ENCODE measurements at places on chromosomes 3 and 15. TPM values are rescaled to one million over a fixed set of nuclear protein-coding genes. Genes with fewer than 3 reads are reported as not detected.

CNTN3 gene
- total RNA-seq, result 5.3 TPM

GPX1 gene
- 235 TPM for total RNA-seq

CCR1 gene
- total RNA-seq, result 0.57 TPM

- no peaks in the 10 kb centered on the region for H3K4me1 ChIP-seq
- DNase-seq, result no peak
- no peaks in the 10 kb centered on the region for H3K36me3 ChIP-seq
- H3K27me3 ChIP-seq, result no peaks in the 10 kb centered on the region
- no peak overlapping the region for H3K4me3 ChIP-seq
Observed at GRCh38 chr15:60975952-60976351, 253.2 kb downstream of the RORA start.

- no peak for DNase-seq
- no peaks in the 10 kb centered on the region for H3K36me3 ChIP-seq
- H3K27ac ChIP-seq, result no peak overlapping the region
- H3K27me3 ChIP-seq, result no peaks in the 10 kb centered on the region
- H3K4me1 ChIP-seq, result no peaks in the 10 kb centered on the region
Observed at GRCh38 chr3:122004107-122004506, 17.9 kb downstream of the ILDR1 start.

DNA sequence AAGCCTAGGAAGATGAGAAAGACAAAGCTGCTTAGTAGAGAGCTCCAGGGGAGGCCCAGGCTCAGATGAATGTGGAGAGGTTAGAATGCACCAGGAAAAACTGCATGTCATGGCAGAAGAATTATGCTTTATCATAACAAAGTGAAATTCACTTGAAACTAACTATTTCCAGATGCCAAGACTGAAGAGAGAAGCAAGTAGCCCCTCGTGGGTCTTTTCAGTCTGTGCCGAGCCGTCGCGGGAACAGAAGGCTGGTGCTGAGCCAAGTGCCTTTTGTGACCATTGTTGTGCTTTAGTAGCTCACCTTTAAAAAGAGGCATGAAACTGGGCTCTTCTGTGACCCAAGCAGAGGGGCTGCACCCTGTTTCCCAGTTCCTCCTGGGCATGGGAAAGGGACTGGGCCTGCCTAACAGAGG, 73.2 kb downstream of the CHDH start:
- no peak overlapping the region for H3K27ac ChIP-seq
- DNase-seq, result no peak
- no peak overlapping the region for H3K4me3 ChIP-seq
- no peaks in the 10 kb centered on the region for H3K4me1 ChIP-seq
- no peaks in the 10 kb centered on the region for H3K36me3 ChIP-seq

DNA sequence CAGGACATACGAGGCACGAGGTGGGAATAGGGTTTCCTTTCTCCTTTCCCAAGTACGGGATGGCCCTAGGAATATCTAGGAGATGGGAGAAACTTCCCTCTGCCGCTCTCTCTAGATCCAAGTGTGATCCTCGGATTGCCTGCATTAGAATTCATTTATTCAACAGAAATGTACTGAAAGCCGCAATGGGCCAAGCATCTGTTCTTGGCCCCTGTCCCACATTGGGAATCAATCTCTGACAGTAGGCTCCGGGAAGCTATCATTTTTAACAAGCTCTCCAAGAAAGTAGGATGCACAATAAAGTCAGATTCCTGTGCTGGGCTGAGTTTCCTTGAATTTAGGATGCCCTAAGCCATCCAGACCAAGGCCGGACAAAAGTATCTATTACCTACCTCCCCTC, 37.2 kb upstream of the CA12 start:
- H3K27ac ChIP-seq, result no peak overlapping the region
- no peak for DNase-seq
- H3K27me3 ChIP-seq, result no peaks in the 10 kb centered on the region

GRCh38 chr3:109570408-109570807, 233.1 kb upstream of the DPPA4 start:
- H3K36me3 ChIP-seq, result no peaks in the 10 kb centered on the region
- H3K27ac ChIP-seq, result no peak overlapping the region

- no peaks in the 10 kb centered on the region for H3K4me1 ChIP-seq
- H3K36me3 ChIP-seq, result no peaks in the 10 kb centered on the region
- H3K27me3 ChIP-seq, result no peaks in the 10 kb centered on the region
- no peak overlapping the region for H3K4me3 ChIP-seq
- no peak for DNase-seq
- H3K27ac ChIP-seq, result no peak overlapping the region
Observed at GRCh38 chr3:13518516-13518953, 30.4 kb upstream of the FBLN2 start.

- H3K36me3 ChIP-seq, result no peaks in the 10 kb centered on the region
- H3K27ac ChIP-seq, result no peak overlapping the region
- no peaks in the 10 kb centered on the region for H3K27me3 ChIP-seq
- DNase-seq, result no peak
Observed at GRCh38 chr3:5292512-5292911, 105.0 kb downstream of the EDEM1 start.

- H3K27ac ChIP-seq, result no peak overlapping the region
- no peaks in the 10 kb centered on the region for H3K27me3 ChIP-seq
- no peaks in the 10 kb centered on the region for H3K36me3 ChIP-seq
- no peak overlapping the region for H3K4me3 ChIP-seq
Observed at GRCh38 chr15:27589260-27589659, 509.9 kb downstream of the OCA2 start.

DNA sequence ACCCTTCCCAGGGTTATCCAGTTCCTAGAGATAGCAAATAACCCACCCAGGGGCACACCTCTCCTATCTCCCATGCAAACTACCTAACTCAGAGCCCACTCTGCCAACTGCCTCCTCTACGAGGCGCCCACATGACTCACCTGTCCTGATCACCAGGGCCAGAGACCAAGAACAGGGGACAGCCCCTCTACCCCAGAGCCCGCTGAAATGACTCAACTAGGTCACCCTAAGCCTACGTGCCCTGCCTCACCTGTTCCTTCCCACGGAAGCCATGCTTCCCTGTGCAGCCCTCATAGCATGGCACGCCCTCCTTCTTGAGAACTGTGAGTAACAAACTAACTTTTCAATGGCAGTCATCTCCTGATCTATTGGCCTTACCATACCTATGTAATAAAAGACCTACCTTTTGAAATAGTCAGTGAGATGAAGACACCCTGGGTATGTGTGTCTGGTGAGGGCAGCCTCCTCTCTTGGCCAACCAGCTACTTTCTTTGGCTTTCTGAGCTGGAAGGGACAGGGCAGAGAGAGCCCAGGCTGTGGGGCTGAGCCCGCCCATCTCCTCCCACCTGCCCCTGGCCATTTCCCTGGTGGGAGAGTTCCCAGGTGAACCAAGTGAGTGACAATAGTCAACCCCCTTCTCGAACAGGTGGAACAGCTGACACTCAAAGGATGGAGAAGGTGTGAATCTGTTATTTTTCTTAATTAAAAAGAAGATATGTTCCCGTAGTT, 25.5 kb upstream of the PRR23E start:
- H3K4me1 ChIP-seq, result no peaks in the 10 kb centered on the region
- no peak for DNase-seq
- H3K27ac ChIP-seq, result no peak overlapping the region

GRCh38 chr15:95215017-95215416, 983.7 kb downstream of the MCTP2 start:
- DNase-seq, result no peak
- no peak overlapping the region for H3K4me3 ChIP-seq
- H3K36me3 ChIP-seq, result no peaks in the 10 kb centered on the region
- no peak overlapping the region for H3K27ac ChIP-seq
- no peaks in the 10 kb centered on the region for H3K27me3 ChIP-seq

DNA sequence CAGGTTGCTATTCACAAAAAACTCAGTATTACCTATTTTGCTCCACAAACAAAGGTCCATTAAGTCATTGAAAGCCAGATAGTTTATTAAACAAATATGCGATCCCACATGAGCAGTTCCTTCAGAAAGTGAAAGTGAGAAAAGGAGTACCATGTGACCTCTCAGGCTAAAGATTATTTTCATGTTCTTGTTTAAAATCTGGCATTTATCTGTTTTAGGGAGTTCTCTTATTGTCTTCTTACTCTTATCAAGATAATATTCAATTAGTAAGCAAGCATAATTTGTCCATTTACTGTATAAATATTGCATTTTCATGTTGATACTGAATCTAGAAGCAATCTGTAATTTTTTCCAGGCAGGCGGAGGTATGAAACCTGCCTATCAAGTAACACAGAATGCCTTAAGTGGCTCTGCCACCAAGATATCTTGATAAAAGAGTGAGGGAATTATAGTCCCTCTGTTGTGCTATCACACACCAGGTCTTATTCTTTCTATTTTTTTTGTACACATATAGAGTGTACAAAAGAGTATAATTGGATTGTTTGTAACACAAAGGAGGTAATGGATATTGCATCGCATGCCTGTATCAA, 20.1 kb upstream of the PLSCR5 start:
- H3K36me3 ChIP-seq, result no peaks in the 10 kb centered on the region
- H3K4me3 ChIP-seq, result no peak overlapping the region
- H3K27ac ChIP-seq, result no peak overlapping the region
- no peaks in the 10 kb centered on the region for H3K27me3 ChIP-seq
- DNase-seq, result no peak
